ENCODE measurements at places on chromosomes 7 and 10. TPM values are rescaled to one million over a fixed set of nuclear protein-coding genes. Genes with fewer than 3 reads are reported as not detected.

DNA sequence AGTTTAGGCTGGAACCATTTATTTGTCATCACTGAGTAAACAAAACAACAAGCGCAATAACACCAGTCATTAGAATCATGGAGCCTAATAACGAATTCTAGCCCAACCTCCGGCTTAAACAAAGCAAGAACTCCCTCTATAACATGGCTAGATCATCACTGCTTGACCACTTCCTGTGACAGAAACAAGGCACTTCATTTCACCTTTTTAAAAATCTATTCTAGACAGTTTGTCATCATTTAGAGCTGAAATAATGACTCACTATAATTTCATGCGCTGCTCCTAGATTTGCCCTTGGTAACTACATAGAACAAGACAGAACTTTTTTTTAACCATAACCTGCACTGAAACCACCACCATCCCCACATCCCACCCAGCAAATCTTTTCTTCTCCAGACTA is 81.3 kb downstream of the OSBPL3 start:
- DNase-seq: no peak

The NDUFB8 gene
- 217 TPM for total RNA-seq

GRCh38 chr10:29923416-29923965 is 135.9 kb downstream of the JCAD start:
- DNase-seq: no peak

- no peak for DNase-seq
These were observed 61.0 kb upstream of the AOAH start for GRCh38 chr7:36784991-36785940.

GRCh38 chr7:35691827-35692307 is 3.1 kb downstream of the HERPUD2 start:
- no peak for DNase-seq

DNA sequence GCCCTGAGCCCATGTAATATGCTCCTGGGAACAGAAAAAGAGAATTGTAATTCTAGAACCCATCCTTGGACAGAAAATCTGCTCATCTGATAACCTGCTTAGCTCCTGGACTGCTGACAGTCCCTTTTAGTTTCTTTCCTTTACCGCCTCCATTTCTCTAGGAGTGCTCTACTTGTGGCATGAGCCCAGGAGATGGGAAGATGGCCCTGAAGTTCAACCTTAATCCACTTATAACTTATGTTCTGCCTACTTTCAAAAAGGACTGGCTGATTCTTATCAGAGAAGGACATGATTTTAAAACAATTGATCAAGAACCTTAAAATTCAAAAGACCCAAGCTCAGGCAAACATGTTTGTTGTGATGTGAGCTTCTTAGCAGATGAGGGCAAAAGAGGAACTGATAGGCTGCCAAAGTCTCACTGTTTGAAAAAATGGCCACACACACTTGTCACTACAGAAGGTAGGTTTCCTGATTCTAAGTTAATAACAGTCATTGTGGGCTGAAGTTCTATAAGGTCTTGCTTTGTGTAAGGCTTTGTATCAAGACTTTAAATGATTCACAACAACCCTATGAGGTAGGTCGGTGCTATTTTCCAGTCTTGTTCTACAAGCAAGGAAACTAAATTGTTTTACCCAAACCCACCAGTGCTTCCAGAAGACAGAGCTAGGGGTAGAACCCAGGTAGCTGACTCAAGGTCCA is 94.3 kb upstream of the AFAP1L2 start:
- DNase-seq: no peak

GRCh38 chr7:133520248-133520647 is 267.4 kb downstream of the EXOC4 start:
- DNase-seq: no peak

GRCh38 chr10:33781606-33782395 is 447.3 kb upstream of the NRP1 start:
- no peak for DNase-seq

DNA sequence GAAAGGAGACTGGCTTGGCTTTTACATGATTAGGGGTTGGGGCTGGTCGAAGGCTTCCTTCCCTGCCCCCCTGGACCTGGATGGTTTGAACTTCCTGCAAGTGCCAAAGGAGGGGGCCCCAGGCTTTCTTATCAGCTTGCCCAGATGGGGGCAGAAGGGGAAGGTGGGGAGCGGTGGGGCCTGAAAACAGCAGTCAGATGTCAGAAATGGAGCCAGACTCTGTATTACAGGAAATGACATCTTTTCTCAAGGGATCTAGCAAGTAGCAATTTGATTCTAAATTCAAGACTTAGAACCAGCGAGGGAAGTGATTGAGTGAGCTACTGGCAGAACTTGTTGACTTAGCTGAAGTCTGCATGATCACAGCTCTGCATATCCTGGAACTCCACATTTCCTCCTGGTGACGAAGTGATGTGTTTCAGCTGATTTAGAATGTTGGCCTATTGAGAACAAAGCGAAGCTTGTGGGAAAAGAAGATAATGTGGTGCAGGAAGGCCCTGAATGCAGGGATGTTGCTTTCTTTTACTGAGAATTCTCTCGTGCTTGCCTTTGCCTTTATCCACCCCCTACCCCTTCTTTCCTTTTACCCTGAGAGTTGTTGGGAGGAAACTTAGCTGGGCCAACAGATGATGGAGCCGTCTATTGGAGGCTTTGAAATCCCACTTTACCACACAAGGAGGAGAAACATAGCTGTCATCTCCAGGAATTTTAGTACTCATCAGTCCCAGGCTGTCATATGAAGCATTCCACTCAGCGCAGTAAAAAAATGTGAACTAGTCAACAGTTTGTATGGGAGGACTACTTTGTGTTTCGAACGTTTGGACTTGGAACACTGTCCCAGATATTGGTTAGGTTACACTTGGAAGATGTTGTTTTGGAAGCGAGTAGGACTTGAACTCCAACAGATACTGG is 43.2 kb downstream of the CCNY start:
- no peak for DNase-seq

The OPN1SW gene
- not detected for total RNA-seq

DNA sequence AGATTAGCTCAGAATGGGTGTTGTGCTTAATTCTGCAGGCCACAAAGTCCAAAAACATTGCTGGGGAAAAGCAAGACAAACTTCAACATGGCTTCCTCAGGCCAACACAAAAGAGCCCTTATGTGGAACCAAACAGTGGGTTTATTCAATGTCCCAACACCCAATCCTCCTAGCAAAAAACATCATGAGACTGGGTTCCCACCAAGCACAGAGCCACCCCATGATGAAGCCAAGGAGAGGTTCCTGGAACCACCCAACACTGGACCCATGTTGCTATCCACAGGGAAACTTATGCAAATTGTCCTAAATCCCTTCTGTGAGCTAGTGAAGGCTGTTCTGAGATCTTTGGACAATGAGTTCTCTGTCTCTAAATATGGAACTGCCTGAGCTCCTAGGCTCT is 24.0 kb downstream of the SLC25A13 start:
- no peak for DNase-seq

The XRCC2 gene
- 10.3 TPM for total RNA-seq

DNA sequence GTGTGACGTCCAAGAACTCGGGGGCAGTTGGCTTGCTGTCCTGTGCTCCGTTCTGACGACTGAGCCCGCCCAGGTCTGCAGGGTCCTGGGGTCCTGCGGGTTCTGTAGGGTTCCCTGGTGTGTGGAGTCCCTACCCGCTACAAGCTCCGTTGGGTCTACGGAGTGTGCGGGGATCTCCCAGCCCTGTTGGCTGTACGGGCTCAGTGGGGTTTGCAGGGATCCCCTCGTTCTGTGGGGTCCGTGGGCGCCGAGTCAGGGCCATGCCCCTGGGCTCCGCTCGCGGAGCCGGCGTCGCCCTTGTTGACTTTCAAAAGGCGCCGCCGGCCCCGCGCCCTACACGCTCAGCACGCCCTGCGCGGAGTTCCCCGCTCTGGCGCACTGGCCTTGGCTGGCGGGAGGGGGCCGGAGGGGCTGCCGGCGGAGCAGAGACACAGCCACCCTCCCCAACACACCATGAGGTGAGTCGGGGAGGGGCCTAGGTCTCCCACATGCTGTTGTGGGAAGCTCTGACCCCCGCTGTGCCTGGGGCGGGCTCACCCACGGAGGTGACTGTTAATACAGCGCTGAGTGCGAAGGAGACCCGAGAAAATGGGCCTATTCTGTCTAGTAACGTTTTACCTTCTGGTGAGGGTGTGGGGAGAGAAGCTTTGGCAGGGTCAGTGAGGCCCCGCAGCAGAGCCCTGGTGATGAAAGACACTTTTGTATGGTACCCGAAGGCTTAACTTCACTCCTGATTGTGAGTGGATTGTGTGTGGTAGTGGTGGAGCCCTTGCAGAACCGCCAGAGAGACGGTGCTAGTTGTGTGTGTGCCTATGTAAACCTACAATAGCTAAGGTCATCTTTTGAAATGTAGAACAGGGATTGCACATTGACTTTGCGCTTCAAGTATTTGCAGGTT is 8.1 kb downstream of the TASOR2 start:
- DNase-seq: no peak

DNA sequence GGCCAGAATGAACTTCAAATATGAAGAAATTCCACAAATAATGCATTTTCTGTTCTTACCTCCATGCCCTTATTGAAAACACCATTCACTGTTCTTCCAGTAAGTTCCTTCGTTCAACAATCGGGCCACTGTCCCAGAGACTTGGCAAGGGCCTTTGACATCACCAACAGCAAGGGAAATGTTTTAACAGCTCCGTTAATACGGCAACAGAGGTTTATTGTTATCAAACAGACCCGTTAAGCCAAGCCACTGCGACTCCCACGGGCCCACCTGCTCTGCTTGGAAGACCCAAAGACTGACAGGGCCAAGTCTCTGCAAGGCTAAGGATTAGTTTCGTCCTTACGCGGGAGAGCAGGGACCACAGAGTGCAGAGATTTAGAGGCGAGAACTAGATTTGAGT is 43.4 kb upstream of the LYZL1 start:
- DNase-seq: no peak

DNA sequence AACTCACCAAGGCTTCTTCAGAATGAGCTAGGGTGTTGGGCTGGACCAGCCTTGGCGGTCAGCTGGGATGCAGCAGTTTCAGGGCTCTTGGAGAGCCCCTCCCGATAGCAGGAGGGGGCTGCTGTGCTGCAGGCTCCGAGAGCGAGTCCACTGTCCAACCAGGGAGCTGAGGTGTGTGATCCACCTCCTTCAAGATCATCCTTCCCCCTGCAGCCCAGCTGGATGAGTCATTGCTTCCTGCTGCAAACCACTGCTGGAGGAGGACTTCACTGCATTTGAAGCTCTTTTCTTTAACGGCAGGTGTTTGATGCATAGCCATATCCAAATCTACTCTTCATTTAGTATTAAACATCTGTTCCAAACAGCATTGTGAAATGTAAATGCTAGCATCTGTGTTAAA is 54.2 kb upstream of the EBF3 start:
- no peak for DNase-seq

The SPDYE16 gene
- not detected for total RNA-seq

DNA sequence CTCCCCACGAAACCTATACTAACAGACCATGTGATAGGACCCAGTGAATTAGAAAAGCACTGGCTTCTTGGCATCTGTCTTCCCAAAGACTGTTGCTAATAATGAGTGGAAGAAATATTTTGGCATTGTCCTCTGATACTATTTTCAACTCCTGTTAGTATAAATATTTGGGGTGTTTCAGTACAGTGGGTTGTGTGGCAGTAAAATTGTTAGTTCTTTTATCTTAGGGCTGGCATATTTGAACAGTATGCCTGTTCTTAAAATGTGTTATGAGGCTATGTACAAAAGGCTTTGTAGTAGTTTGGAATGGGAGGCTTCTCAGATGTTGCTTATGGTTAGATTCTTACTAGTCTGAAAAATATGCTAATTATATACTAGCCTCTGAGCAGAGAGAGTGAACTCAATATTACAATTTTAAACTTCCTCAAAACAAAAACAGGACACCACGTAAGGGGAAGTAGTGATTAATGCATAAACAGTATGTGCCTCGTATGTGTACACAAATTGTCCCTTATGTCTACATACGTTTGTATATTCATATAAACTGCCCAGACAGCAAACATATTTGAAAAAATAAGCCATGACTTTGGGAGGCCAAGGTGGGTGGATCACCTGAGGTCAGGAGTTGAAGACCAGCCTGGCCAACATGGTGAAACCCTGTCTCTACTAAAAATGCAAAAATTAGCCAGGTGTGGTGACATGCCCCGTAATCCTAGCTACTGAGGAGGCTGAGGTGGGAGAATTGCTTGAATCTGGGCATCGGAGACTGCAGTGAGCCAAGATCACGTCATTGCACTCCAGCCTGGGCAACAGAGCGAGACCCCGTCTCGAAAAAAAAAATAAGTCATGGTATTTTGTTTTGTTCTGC is 115.4 kb downstream of the ARID5B start:
- DNase-seq: no peak

- peak; percentile 100 for DNase-seq
These were observed 299.9 kb upstream of the PITRM1 start for GRCh38 chr10:3472287-3473051.

GRCh38 chr10:86795353-86795752 is 38.9 kb downstream of the BMPR1A start:
- no peak for DNase-seq

- DNase-seq: no peak
These were observed 148.8 kb downstream of the CHCHD3 start for GRCh38 chr7:132933072-132933458.

GRCh38 chr10:80599424-80599847 is 61.7 kb downstream of the SH2D4B start:
- DNase-seq: no peak

The SSC4D gene
- 1.2 TPM for total RNA-seq

DNA sequence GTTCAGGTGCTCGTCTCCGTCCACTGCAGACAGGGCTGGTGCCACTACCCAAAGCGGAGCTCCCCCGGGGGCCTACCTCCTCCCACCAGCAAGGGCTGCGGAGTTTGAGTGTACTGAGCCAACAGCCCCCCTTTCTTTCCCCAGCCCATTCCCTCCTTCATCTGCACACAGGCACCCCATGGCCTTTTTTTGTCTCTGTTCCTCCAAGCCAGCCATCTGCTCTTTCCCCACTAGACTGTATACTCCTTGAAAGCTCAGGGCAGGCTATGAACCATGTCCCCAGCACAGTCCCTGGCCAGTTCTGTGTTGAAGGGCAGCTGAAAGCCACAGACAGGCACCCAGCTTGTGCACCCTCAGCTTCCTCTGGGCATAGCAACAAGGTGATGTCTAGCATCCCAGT is 99.4 kb downstream of the ZMIZ1 start:
- no peak for DNase-seq

DNA sequence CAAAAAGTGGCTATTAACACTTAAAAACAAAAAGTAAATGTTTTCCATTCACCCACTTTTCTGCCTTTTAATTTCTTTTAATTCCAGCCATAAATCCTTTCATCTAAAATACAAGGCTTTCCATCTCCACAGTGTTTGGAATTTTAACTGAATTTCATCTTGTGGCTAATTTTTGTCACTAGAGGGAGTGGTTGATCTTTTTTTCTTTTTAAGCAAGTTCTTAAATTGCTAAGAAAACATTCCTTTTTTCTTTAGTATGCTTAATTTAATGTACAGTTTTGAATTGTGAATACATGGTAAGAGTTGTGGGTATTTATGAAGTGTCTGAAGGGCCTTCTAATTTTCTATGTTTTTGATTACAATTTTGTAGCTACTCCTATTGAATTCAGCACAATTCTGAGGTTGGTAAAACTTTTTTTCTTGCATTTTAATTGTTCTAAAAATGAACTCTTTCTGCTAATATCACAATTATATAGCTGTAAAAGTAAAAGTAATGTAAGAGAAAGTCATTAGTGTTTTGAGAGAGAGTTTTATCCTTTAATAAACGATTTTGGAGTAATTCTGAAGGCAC is 54.9 kb upstream of the ANK3 start:
- DNase-seq: no peak
